Osteoblast (primary cell): ENCODE measurements at places on chromosomes 16 and 17. TPM values are rescaled to one million over a fixed set of nuclear protein-coding genes. Genes with fewer than 3 reads are reported as not detected.

The MYO1C gene
- 204 and 250 TPM in 2 replicates for total RNA-seq

DNA sequence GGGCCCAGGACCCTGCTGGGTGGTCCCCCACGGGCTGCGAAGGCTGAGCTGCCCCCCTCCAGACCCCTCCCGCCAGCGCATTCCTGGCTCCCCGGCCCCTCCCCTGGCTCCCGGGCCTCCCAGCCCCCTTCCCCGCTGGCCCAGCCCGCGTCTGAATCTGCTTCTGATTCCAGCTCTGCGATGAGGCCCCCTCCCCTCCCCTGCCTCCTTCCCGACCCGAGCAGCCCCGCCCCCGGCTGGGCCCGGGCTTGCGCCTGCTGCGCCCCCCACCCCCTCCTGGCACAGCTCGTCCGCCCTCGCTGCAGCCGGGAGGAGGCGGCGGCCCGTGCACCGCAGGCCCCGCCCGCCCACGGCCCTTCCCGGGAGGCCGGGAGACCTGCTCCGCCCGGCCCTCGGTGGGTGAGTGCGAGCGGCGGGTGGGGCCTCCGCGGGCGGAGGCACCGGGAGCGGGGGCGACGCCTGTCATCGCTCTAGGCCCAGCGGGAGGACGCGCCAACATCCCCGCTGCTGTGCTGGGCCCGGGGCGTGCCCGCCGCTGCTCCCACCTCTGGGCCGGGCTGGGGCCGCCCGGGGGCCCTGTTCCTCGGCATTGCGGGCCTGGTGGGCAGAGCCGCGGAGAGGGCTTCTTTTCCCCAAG lies at the start of gene NTN3:
Gene NTN3 (plus strand): TSS at position 282 of the 637 bp plus-strand sequence. CDS start 405 bp downstream, outside the sequence.
- DNase-seq, result peak; percentile 97

GRCh38 chr16:79795556-79795955 lies 195.0 kb upstream of the MAF start:
- no peak for DNase-seq

DNA sequence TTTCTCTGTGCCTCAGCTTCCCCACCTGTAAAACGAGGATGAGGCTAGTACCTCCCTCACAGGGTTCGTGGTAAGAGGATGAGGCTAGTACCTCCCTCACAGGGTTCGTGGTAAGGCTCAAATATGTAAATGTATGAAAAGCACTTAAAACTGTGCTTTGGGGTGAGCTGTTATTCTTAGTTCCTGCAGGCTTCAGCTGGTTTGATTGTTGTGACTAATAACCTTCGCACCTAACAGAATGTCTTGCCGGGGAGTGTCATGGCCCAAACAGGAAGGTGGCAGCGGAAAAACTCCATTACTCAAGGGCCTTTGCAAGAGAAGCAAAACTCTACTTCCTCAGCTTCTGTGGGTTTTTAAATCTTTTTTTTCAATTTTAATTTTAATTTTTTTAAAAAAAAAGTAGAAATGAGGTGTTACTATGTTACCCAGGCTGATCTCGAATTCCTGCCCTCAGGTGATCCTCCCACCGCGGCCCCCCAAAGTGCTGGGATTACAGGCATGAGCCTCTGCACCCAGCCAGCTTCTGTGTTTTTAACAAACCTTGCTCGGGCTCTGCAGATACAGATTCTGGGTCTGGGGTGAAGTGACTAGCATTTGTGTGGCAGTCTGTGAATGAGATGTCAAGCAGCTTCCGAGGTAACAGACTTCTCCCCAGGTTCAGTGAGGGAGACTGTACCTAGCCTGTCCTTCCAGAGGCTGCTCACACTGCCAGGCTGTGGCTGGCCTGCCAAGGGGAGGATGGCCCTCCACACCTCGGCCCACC lies 103.0 kb downstream of the RAB11FIP4 start:
- peak; percentile 34 for DNase-seq

DNA sequence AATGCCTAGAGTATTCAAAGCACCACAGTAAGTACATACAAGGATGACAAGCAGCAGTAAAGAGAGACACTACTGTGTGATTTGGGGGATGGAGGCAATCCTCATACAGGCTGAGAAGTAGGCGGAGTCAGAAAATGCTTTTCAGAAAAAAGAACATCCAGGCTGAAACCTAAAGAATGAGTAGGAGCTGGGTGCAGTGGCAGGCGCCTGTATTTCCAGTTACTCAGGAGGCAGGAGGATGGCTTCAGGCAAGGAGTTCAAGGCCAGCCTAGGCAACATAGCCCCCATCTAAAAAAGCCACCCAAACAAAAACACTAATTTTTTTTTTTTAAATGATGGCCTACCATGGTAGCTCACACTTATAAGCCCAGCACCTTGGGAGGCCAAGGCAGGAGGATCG lies 10.3 kb downstream of the KANSL1 start:
- DNase-seq, result no peak

- DNase-seq, result no peak
These were observed 224.6 kb upstream of the CDH5 start for GRCh38 chr16:66141885-66142284.

- DNase-seq, result no peak
These were observed 55.4 kb upstream of the HAPSTR1 start for GRCh38 chr16:9035996-9036395.
